ENCODE measurements at places on chromosomes 3 and 15.

GRCh38 chr3:136263251-136263650, 13.1 kb downstream of the PCCB start:
- DNase-seq, result no peak

- DNase-seq, result peak; percentile 76
Measured at GRCh38 chr15:20340931-20341661, 200.5 kb downstream of the GOLGA6L6 start.

DNA sequence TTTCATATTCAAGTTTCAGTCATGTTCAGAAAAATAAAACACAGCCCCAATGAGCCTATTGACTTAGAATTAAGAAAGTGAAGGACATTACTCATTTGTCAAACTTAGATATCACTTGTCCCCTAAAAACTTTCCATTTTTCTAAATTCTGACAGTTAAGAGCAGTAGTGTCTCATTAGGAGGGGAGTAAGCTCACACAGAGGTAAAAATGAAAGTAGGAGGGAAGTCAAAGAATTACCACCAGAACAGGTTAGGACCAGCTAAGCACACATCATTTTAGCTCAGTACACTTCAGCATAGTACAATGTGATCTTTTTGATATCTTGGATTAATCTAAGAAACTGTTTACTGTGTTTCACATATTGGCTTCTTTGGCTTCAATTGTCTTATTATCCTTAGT, 64.3 kb downstream of the OSTN start:
- no peak for DNase-seq

DNA sequence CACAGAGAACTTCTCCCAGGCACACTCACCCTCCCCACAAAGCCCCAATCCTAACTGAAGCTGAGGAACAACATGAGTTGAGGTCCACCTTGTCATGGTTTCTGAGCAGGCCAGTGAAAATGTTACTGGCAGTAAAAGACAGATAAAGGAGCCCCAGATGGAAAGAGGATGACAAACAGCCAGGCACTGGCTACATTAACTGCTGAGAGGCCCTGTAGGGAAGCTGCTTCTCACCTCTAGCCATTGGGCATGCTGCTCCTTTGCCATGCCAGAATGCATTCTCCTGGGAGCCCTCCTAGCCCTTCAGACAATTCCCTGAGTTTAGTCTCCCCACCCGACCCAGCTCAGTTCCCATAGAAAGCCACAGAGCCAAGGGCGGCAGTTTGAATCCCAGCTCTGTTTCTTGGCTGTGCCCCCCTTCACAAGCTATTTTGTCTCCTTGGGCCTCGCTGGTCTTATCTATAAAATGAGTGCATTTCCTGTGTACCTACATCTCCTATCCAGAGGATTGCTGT, 60.5 kb downstream of the LMCD1 start:
- no peak for DNase-seq

GRCh38 chr3:109131276-109131675, 5.2 kb upstream of the C3orf85 start:
- DNase-seq, result no peak

DNA sequence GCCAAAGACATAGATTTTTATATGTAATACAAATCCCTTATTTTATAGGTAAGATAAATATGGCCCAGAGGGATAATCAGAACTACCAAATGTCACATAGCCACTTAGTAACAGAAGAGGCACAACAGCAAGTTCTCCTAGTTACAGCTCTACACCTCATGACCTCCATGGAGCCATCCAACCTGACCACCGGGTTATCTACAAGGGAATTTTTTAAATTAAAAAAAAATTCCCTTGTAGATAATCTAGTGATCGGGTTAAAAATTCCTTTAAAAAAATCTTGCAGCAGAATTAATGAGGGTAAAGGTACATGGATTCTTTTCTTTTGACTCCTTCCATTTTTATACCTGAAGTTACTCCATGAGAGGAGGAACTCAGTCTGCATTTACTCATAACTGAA, 365.2 kb upstream of the WNT5A start:
- DNase-seq, result no peak

DNA sequence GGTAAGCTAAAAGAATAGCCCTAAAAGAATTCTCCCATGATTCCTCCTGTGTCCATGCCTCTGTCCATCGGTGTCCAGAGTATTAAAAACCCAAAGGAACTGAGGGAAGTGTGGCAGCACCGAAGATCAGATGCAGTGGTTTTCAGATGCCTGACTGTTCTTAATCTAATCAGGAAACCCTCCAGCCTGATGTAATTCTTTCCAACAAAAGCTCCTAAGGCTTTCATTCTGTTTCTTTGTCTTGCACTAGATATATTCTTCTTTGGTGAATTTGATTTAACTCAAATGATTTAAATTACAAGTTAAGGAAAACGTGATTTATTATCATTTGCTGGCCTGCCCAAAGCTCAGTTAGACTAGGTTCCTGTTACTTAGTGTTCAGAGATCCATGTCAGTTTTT, 71.2 kb downstream of the ARHGAP31 start:
- DNase-seq, result no peak

GRCh38 chr3:121758727-121759450, 9.3 kb upstream of the GOLGB1 start:
- no peak for DNase-seq

GRCh38 chr15:39202641-39203040, 378.2 kb upstream of the THBS1 start:
- DNase-seq, result no peak

- DNase-seq, result no peak
Measured at GRCh38 chr3:176927280-176927679, 270.0 kb downstream of the TBL1XR1 start.
